RKO (cell line): ENCODE measurements at places on chromosomes 11 and 22.

- DNase-seq = no peak
These were observed 872.8 kb downstream of the BRD1 start for GRCh38 chr22:48954781-48955311.

GRCh38 chr11:78940500-78941225, 366.0 kb upstream of the NARS2 start:
- no peak for DNase-seq

DNA sequence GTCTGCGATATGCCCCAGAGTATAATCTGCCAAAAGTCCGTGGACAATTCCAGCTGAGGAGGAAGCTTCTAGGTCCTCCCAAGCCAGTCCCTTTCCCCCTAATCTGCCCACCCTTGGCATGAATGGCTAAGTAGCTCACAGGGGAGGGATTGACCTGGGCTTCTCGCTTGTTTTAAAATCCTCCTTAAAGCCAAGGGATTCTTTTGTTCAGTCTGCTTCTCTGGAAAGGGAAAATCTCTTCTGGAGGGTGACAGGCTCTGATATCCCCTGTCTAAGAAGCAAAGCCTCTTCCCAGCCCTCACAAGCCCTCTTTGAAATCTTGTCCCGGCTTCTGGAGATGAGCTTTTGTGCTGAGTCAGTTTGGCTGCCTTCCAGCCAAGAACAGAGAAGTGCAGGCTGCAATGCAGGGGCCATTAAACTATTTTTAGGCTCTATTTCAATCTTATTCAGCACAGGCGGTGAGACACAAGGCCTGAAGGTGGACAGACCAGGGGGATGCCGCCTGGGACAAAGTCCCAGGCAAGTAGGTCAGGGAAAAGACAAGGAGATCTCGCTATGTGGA, 23.9 kb downstream of the NEFH start:
- DNase-seq = peak; percentile 11

DNA sequence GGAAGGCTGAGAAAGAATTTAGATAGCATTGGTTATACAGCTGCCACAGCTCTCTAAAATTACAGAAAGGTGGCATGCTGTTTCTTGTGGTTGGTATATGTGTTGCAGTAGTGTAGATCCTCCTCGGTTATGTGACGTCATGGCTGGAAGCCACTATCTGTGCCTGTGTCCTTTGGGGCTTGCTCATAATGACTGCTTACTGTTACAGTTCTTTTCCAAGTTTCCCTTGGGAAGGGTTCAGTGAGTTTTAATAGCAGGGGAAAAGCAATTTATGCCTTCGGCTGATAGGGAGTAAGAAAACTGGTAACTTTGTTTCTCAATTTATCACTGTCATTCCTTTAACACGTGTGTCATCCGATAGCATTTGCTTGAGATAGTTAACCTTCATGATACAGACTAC, 47.2 kb downstream of the POLD3 start:
- no peak for DNase-seq

DNA sequence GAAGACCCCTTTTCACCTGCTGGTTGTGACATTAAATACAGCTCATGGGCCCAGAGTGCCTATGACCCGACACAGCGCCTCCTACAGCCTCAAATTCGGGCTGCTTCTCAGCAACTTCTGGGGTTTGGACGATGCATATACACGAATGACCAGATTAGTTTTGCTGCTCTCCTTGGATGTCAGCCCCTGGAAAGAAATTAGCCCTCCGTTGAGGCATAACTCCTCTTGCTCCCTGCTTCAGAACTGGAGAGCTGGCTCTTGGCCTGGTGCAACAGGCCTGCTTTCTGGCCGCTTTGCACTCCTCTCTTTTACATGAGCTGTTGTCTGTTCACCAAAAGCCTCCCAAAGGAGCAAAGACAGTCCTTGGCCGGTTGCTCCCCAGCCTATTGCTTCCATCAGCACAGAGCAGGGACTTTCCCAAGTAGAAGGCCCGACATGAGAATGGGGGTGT, 3.3 kb downstream of the TECTA start:
- DNase-seq = no peak

DNA sequence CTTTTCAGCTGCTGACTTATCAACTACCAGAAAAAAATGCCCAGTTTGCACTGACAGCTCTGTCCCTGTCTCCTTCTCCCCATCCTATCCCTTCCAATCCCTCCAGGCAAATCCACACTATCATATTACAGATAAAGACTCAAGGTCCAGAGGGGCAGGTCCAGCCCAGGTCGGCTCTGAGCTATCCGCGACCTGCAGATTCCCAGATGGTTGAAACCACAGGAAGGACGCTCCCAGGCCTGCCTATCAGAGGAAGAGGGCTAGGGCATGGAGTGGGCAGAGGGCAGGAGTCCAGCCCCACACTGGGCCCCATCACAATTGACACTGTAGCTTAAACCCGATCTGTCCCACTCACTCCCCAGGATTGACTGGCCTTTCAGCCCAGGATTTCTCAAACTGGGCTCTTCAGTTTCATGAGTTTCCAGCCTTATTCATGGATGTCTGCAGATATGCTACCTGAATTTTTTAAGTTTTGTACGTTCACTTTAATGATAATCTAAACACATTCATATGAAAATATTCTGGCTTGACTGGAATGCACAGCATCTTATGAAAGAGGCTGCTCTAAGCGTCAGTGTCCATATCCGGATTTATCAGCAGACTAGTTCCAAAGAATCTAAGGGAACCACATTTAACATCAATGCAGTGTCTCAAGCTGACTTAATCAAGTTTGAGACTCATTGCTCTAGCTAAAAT, 16.4 kb upstream of the FCHSD2 start:
- no peak for DNase-seq

- DNase-seq = no peak
These were observed 2.1 kb downstream of the APOBEC3B start for GRCh38 chr22:38984224-38984623.

- DNase-seq = no peak
These were observed 4.4 kb downstream of the TP53I11 start for GRCh38 chr11:44946263-44946662.

- no peak for DNase-seq
These were observed 41.7 kb downstream of the RPS6KA4 start for GRCh38 chr11:64400667-64401066.

- DNase-seq = no peak
These were observed 1.2 kb downstream of the DSCAML1 start for GRCh38 chr11:117795638-117796455.

DNA sequence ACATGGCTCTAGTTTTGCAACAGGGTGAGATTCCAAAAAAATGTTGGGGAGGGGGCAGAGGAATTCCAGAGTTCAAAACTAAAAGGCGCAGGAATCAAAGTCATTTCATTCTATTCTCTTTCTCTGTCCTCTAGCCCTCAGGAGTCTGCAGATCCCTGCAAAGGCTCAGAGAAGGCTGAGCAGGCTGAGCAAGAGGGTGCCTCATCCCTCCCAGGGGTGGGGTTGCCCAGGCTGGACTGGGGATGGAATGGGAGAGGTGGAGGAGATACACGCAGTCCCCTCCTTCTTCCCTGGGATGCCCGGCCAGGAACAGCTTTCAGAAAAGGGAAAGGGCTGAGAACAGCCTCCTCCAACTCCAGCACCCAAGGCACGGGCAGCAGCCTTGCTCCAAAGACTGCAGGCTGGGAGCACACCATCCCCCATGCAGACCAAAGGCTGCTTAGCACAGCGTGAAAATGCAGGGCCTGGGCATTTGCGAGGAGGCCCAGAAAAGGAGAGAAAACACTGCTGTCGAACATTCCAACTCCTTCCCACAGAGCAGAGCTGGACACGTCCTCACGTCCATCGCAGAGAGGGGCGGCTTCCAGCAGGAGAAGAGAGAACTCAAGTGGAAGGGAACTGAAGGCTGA, 51.8 kb downstream of the MN1 start:
- no peak for DNase-seq

- peak; percentile 53 for DNase-seq
These were observed 765 bp downstream of the RCOR2 start for GRCh38 chr11:63915961-63916836.

- DNase-seq = no peak
These were observed 31.7 kb upstream of the OAF start for GRCh38 chr11:120179057-120179672.

DNA sequence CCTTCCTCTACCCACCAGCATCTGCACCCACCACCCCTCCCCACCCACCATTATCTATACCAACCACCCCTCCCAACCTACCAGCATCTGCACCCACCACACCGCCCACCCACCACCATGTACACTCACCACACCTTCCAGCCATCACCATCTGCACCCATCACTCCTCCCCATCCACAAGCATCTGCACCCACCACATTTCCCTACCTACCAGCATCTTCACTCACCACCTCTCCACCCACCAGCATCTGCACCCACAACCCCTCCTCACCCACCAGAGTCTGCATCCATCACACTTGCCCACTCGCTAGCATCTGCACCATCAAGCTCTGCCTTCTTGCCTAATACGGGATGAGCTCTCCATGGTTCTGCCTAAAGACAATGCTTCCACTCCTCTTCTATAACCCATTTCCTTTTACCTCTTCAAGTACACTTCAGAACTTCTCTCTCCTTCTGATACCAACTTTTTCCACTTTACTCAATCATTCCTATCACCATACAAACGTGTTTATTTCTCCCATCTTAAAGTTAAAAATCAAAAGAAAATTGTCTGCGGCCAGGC, 2.4 kb upstream of the FSHB start:
- DNase-seq = no peak

DNA sequence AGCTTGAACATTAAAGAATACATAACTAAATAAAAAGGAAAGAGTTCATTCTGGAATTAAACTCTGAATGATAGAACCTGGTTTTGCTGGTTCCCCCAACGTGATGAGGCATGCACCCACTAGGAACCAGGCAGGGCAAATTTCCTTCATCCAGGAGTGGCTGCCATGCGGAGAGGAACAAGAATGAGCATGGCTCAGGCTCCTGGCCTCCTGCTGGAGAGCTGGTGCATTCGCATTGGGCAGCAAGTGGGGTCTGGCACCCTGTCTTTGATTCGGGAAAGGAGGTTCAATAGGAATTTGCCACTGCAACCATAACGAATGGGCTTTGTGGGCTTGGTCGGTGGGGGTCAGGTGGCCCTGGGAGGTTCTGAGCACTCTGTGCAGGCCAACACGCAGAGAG, 169.8 kb upstream of the TENM4 start:
- no peak for DNase-seq

GRCh38 chr11:25612806-25613205, 719.1 kb upstream of the ANO3 start:
- DNase-seq = no peak

GRCh38 chr11:120211522-120212258, 858 bp downstream of the OAF start:
- peak; percentile 20 for DNase-seq

- DNase-seq = no peak
These were observed 14.4 kb downstream of the GRAP2 start for GRCh38 chr22:39915295-39915726.

GRCh38 chr11:119169282-119169719, 776 bp downstream of the NLRX1 start:
- DNase-seq = peak; percentile 85

- DNase-seq = no peak
These were observed 734.5 kb upstream of the CCDC179 start for GRCh38 chr11:23594755-23595154.

DNA sequence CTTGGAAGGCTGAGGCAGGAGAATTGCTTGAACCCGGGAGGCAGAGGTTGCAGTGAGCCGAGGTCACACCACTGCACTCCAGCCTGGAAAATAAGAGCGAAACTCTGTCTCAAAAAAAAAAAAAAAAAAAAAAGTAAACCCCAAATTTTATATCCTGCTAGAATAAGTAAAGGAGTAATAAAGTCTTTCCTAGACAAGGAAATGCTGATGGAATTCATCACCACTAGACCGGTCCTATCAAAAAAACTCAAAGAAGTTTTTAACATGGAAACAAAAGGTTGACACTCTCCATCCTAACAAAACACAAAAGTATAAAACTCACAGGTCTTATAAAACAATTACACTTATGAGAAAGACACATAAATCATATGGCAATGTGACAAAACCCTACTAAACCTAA, 213.9 kb downstream of the SBF2 start:
- no peak for DNase-seq

GRCh38 chr22:49497266-49497665, 330.4 kb downstream of the BRD1 start:
- DNase-seq = peak; percentile 24

- no peak for DNase-seq
These were observed 169.0 kb downstream of the AASDHPPT start for GRCh38 chr11:106246495-106246894.

GRCh38 chr22:31870890-31871289, 73.4 kb upstream of the YWHAH start:
- DNase-seq = no peak

- DNase-seq = no peak
These were observed 584 bp upstream of the GAL start for GRCh38 chr11:68683536-68684384.

- DNase-seq = no peak
These were observed 25.7 kb upstream of the TMPRSS4 start for GRCh38 chr11:118051136-118051610.

GRCh38 chr11:17026487-17027082, 12.4 kb upstream of the PLEKHA7 start:
- DNase-seq = no peak

DNA sequence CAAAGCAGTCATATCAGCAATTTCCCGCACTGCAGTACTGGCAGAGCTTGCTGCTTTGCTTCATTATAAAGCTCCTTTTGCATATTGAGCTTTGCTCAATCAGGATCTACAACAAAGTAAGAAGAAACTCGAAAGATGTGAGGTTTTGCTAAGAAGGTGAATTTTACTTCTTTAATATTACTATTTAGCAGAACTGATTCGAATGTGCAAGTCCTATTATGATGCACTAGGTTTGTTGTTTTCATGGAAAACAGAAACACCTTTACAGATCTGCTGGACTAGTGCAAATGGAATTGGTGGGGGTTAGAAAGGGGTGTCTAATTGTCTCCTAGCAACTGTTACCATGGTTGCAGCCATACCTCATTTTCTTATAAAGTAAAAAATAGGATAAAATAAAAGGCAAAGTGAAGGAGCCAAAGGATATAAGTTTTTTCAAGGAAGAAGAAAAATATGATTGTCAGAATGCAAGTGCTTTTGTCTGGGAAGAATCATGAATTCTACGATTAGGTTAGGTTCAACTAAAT, 153.2 kb downstream of the MSANTD4 start:
- DNase-seq = no peak

DNA sequence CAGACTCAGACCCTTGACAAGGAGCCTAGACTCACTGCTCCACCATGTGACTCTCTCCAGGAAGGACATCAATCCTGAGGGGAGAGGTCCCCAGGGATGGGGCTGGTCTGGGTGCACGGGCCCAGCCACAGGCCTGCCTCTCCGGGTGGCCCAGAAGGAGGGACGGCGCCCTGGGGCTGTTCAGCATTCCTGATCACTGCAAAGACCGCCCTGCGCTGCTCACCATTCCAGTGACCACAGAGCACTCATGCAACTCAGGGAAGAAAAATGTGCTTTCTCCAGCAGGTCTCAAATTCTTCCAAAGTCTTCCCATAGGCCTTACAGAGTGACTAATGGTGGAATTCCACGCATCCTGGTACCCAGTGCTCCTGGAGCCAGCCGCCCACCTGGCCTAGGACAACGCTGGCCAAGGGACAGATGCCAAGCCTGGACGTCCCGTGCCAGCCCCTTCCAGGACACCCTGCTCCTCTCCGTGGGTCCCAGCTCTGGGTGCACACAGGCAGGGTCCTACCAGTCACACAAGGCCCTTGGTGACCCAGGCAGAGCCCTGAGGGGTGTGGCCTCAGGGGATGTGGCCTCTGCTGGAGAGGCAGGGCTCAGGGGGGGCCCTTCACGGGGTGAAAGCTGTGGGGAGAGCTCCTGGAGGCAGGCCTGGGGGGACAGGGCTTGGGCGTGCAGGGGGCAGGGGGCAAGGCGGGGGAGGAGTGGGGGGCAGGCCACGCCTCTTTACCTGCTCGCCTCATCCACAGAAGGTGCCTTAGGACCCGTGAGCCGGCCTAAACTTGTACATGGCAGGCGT, 178.8 kb downstream of the IGLL1 start:
- DNase-seq = no peak
